Stimulated activated CD8-positive, alpha-beta memory T cell treated with anti-CD3 and anti-CD28 coated beads, Interleukin-4, amount 100 ng/mL, for 1 hour (primary cell): ENCODE measurements at places on chromosomes 4 and X.

GRCh38 chr4:127791391-127791790 lies 9.3 kb downstream of the HSPA4L start:
- no peak for DNase-seq

DNA sequence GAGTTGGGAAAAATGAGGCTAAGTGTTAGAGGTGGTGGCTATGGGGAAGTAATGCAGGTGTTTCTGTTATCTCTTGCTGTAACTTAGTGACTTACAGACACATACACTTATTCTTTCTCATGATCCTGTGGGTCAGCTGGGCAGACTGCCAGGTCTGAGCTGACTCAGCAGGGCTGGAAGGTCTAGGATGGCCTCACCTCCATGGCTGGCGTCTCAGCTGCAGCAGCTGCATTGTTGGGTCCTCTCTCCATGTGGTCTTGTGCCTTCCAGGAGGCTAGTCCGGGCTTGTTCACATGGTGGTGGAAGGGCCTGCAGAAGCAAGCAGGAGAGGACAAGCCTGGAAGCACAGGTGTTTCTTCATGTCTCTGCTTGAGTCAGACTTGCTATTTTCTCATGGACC lies 172.7 kb downstream of the NHS start:
- no peak for DNase-seq

DNA sequence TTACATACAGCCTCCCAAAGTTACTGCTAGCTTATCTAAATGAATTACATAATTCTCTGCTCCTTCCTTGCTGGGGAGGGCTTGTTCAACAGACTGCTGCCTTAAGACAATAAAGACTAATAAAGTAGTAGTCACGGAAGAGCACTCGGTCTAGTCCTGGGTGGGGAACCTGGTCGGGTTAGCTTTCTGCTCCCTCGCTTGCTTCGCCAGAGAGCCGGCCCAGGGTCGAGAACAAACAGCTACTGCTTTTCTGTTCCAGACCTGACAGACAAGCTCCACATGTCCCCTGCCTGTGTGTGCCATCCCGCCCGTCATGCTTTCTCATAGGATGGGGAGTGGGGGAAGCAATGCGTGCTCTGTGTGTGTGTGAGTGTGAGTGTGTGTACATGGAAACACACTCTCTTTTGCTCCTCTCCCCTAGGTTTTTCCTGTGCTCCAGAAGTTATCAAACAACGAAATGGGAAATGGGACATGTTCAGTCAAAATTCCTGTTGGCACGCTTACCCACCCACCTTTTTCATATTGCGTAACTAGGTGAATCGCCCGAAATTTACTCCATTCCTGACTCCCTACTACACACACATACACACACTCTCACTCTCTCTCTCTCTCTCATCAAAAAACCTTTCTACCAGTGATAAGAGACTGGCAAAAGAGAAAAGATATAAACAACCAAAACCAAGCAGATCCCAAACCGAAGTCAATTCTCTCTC lies 1.3 kb downstream of the NPY1R start:
- DNase-seq: no peak

DNA sequence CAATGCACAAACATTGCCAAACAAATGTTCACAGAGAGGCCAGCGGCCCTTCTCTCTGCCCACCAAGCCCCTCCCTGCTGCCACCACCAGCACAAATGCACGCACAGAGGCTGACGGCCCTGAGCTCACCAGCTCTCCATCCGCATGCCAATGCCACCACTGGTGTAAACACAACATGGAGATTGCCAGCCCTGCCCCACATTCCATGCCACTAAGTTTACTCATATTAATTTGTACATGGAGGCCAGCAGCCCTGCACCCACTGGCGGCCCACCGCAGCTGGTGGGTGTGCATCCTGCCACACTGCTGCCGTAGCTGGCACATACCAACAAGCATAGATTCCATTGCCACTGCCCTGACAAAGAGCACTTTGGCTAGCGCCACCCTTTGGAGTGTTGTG lies 124.0 kb downstream of the CYLC1 start:
- DNase-seq: no peak

DNA sequence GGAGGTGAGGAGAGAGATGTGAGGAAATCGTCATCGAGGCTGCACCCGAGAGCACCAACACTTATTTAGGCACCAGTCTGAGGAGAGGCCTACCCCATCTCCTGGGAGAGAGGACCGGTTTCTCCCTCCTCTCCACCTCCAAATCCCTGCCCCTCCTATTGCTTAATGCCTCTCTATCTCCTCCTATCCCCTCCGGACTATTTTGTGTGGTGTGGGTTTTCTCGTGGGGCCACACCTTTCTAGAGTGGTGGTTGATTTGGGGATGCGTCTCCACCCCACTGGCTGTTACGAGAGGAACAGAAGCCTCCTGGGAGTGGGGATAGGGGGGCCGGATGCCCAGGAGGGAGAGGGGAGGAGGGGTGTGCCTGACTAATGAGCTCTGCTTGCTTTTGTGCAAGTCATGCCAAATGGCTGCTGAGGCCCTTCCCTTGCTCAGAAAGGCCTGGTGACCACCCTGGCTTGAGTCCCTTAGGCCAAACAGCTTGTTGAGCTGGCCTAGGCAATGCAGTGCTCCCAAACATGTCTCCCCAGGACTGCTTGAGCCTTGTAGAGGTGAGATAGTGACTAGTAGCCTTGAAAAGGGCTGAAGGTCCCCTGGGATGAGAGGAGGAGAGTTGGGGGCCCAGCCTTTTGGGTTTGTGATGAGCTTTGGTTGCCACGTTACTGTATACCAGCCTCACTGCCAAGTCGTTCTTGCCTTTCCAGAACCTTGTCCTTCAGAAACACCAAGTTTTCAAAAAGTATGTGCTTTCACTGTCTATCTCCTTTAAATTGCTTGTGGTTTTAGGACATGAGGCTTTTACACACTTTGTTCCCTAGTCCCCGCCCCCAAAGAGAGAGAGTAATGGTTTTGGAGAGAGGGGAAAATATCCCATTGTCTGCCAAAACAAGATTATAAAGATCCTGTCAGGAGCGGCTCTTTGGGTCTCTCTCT lies 1.2 kb downstream of the MSN start:
- peak; percentile 26 for DNase-seq
